ENCODE measurements at places on chromosomes 6 and 20. TPM values are rescaled to one million over a fixed set of nuclear protein-coding genes. Genes with fewer than 3 reads are reported as not detected.

- H3K27me3 ChIP-seq = peaks cover 9% of the 10 kb centered on the region
- no peak overlapping the region for H3K4me3 ChIP-seq
- DNase-seq = no peak
- H3K4me1 ChIP-seq = peaks cover 21% of the 10 kb centered on the region
- H3K27ac ChIP-seq = no peak overlapping the region
Measured at GRCh38 chr6:1063671-1064355, 248.1 kb upstream of the FOXQ1 start.

GRCh38 chr6:25703005-25703404 is 51.0 kb downstream of the SCGN start:
- no peaks in the 10 kb centered on the region for H3K4me1 ChIP-seq
- H3K27ac ChIP-seq = no peak overlapping the region
- H3K36me3 ChIP-seq = no peaks in the 10 kb centered on the region
- no peak for DNase-seq

DNA sequence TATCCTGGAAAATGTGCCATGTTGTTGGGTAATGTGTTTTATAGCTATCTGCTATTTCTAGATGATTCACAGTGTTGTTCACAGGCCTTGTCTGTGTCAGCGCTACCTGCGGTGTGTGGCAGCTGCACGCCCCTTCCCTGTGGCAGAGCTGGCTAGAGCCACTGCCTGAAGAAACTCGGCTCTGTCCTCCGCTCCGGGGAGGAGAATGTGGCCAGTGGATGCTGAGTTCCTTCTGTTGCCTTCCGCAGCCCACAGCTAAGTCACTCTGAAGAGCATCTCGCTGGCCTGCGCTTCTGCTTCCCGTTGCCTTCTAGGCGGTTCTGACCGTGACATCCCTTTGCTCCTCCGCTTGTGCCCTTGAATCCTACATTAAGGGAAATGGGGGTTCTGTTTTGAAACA is 135.1 kb downstream of the PLG start:
- no peak overlapping the region for H3K27ac ChIP-seq
- H3K27me3 ChIP-seq = no peaks in the 10 kb centered on the region
- no peaks in the 10 kb centered on the region for H3K4me1 ChIP-seq
- no peaks in the 10 kb centered on the region for H3K36me3 ChIP-seq

GRCh38 chr20:31602431-31602778 is 2.7 kb upstream of the ID1 start:
- no peaks in the 10 kb centered on the region for H3K27me3 ChIP-seq
- H3K4me3 ChIP-seq = no peak overlapping the region
- DNase-seq = no peak
- peak overlapping the region; percentile 99 for H3K27ac ChIP-seq

Gene BPIFA1
- total RNA-seq = not detected

DNA sequence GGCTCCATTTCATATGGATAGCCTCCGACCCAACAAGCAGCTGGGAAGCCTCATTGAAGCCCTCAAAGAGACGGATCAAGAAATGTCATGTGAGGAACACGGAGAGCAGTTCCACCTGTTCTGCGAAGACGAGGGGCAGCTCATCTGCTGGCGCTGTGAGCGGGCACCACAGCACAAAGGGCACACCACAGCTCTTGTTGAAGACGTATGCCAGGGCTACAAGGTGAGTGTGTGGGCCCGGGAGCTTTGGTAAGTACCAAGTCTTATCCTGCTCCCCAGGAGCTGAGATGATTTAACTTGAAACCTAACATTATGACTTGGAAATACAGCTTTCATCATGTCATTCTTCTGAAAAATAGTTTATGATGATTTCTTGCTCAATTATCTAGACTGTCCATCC is 4.1 kb downstream of the TRIM38 start:
- no peaks in the 10 kb centered on the region for H3K27me3 ChIP-seq
- peaks cover 65% of the 10 kb centered on the region for H3K36me3 ChIP-seq
- no peak overlapping the region for H3K27ac ChIP-seq

DNA sequence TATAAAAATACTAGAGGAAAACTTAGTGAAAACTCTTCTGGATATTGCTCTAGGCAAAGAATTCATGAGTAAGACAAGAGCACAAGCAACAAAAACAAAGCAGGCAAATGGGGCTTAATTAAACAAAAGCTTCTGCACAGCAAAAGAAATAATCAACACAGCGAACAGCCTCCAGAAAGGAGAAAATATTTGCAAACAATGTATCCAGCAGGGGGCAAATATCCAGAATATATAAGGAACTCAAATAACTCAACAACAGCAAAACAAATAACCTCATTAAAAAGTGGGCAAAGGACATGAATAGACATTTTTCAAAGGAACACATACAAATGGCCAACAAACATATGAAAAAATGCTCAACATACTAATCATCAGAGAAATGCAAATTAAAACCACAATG is 17.1 kb upstream of the HECA start:
- H3K27me3 ChIP-seq = no peaks in the 10 kb centered on the region
- no peak overlapping the region for H3K4me3 ChIP-seq
- no peak overlapping the region for H3K27ac ChIP-seq
- H3K36me3 ChIP-seq = no peaks in the 10 kb centered on the region
- no peaks in the 10 kb centered on the region for H3K4me1 ChIP-seq

- DNase-seq = no peak
- no peaks in the 10 kb centered on the region for H3K36me3 ChIP-seq
- no peaks in the 10 kb centered on the region for H3K27me3 ChIP-seq
- no peaks in the 10 kb centered on the region for H3K4me1 ChIP-seq
- no peak overlapping the region for H3K27ac ChIP-seq
- no peak overlapping the region for H3K4me3 ChIP-seq
Measured at GRCh38 chr6:39199231-39199940, 29.9 kb downstream of the KCNK5 start.

Gene SYNDIG1
- not detected for total RNA-seq
